ENCODE measurements at places on chromosomes 2 and 18.

- no peak for DNase-seq
These were observed 44.2 kb downstream of the ZEB2 start for GRCh38 chr2:144475569-144476275.

GRCh38 chr2:181471226-181471625, 14.0 kb downstream of the ITGA4 start:
- DNase-seq, result no peak

DNA sequence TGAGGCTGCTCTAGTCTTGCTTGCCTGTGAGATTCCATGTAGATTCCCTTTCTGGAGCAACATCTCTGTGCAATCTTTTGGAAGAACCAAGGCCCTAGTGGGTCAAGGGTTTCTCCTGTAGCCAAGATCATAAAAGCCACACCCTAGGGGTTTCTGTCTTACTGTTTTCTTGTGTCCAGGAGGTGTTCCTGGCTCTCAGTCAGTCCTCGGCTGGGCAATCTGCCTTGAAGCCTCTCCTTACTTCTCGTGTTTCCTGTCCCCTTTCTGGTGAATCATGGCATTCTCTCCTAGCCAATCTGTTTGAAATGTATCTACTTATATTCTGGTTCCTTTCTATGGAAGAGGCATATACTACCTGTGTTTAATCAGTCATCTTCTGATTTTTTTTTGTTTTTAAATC, 484.8 kb upstream of the UBE2E3 start:
- no peak for DNase-seq

- DNase-seq, result no peak
These were observed 31.6 kb upstream of the GPR155 start for GRCh38 chr2:174518395-174518794.

GRCh38 chr18:31209041-31209440, 46.4 kb upstream of the DSC1 start:
- no peak for DNase-seq

DNA sequence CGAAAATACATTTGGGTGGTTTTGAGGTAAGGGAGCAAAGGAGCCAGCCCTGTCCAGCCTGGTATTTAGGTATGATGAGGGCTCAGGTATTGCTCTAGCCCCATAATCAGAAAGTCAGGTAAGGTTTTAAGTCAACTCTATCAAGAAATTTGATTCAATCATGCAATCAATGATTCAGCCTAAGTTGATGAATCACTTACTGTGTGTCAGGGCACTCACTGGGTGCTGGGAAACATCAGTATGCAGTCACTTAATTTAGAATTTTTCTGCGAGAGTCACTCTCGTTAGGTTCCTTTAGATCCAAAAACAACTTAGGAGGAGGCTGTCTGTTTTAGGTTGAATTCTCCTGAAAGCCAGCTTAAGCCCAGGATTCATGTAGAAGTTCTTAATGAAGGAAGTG, 17.7 kb upstream of the SERPINB2 start:
- no peak for DNase-seq

GRCh38 chr2:32061973-32062861, 1.1 kb upstream of the SPAST start:
- DNase-seq, result no peak

GRCh38 chr2:188811522-188811921, 162.7 kb upstream of the COL3A1 start:
- no peak for DNase-seq

GRCh38 chr2:189050165-189050712, 76.1 kb downstream of the COL3A1 start:
- DNase-seq, result no peak

DNA sequence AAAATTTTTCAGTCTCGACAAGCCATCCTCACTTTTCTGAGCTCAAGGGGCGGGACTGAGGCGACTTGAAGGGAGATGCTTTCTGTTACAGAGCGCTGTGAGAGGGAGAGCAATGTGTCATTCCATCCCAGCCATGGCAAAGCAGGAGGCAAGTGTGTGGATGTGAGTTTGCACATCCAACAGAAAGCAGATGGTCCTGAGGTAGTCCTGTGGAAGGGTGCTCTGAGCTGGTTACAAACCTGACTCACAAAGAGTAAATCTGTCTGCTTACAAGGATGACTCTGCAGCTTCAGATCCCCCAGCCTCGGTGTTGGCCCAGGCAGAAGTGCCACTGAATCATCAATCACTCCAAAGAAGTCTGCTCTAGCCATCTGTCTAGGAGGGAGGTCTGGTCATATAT, 482.0 kb upstream of the DCC start:
- no peak for DNase-seq

All from stimulated activated CD8-positive, alpha-beta memory T cell treated with anti-CD3 and anti-CD28 coated beads, Interleukin-15, amount 100 ng/mL, for 24 hours (primary cell).